ENCODE measurements at places on chromosomes 4 and X.

DNA sequence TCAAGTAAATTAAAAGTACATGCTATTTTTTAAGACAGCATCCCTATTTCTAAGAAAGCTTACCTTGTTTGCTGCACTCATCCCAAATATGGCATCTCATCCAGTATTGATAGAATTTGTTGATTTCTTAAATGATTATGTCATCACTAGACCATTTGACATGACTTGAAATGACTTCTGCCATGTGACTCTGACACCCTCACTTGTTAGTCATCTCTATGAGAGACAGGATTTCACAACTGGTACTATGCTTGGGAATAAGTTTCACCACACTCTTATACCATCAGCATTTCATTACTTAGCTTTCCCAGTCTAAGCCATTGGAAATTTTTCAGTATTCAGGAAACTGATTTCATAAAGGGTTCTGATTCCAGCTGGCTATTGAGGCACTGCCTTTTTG is 55.3 kb downstream of the TMPRSS11F start:
- DNase-seq, result no peak

DNA sequence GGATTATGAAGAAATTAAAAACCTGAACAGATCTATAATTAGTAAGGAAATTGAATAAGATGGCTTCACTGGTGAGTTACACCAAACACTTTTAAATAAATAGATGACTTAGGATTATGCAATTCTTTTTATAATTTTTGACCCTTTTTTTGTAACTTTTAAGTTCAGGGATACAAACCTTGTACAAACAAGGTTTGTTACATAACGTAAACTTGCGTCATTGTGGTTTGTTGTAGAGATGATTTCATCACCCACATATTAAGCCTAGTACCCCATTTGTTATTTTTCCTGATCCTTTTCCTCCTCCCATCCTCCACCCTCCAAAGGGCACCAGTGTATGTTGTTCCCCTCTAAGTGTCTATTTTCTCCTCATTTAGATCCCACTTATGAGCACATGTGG is 75.7 kb downstream of the CPEB2 start:
- peak; percentile 75 for DNase-seq

- DNase-seq, result no peak
Measured at GRCh38 chr4:2280531-2281300, 18.8 kb upstream of the MXD4 start.

DNA sequence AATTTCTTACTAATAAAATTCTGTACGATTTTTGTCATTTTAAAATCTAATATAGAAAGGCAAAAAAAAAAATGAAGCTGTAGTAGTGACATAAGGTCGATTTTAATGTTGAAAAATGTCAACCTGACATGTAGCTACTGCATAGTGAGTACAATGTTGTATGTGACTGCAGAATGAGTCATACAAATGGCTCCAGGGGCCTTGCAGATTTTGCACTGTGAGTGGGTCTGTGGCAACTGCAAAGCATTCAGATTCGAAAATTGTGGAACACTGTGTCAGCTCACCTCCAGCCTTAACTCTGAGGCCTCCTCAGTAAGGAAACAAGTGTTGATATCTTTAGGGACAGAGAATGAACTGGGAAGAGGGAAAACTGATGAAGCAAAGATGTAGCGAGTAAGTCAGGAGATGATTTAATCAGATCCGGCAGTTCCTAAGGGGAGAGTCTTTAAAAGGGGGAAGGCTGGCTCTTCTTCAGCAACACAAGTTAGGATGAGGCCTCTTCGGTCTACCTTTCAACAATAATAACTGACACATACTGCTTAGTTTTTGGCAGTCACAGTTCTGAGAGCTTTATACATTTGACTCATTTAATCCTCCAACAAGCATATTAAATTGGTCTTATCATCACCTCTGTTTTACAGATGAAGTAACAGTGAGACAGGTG is 24.9 kb downstream of the TKTL2 start:
- DNase-seq, result no peak

DNA sequence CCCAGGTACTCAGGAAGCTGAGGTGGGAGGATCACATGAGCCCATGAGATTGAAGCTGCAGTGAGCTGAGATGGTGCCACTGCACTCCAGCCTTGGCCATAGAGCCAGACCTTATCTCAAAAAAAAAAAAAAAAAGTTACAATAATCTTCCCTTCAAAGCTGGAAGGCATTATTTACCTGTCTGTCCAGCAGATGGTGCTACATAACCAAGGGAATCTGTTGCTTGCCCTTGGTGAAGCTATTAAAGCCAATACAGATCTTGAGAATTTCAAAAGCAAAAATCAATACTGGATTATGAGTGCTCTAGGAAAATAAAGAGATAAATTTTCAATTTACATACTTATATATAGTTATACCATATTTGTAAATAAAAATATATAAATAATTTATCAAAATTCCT is 25.9 kb downstream of the PKD2 start:
- peak; percentile 18 for DNase-seq

- DNase-seq, result no peak
Measured at GRCh38 chr4:123785538-123785937, 388.9 kb downstream of the SPRY1 start.

- DNase-seq, result no peak
Measured at GRCh38 chr4:6095023-6095752, 77.0 kb upstream of the C4orf50 start.

DNA sequence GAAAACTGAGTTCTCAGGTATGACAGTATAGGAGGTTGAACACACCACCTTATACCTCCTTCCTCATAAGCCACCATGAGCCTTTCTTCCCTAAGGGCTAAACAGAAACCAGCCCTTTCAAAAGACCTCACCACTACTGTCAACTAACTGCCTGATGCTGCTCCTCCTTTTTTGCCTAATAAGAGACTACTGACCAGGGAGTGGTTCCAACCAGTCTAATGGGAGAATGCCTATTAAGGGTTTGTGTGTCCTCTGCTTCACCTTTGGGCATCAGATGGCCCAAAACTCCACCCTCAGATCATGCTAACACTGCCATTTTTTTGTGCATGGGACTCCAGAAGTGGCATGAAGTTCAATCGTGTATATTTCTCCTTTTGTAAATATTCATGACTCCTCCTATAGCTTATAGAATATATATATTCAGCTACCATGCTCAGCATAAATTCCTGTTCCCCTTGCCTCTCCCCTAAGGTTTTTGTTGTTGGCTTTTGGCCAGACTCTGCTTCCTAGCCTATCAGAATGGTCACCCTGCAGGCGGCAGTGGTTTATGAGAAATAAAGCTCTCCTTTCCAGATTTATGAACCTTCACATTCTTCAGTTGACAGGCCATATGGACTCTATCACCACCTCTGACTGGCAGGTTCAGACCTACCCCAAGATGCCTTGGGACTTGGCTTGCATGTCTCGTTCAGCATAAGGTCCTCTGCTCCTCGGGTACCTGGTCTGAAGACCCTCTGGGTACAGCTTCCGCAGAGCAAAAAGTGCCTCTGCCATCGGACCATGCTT is 28.2 kb downstream of the FGFBP1 start:
- DNase-seq, result no peak

DNA sequence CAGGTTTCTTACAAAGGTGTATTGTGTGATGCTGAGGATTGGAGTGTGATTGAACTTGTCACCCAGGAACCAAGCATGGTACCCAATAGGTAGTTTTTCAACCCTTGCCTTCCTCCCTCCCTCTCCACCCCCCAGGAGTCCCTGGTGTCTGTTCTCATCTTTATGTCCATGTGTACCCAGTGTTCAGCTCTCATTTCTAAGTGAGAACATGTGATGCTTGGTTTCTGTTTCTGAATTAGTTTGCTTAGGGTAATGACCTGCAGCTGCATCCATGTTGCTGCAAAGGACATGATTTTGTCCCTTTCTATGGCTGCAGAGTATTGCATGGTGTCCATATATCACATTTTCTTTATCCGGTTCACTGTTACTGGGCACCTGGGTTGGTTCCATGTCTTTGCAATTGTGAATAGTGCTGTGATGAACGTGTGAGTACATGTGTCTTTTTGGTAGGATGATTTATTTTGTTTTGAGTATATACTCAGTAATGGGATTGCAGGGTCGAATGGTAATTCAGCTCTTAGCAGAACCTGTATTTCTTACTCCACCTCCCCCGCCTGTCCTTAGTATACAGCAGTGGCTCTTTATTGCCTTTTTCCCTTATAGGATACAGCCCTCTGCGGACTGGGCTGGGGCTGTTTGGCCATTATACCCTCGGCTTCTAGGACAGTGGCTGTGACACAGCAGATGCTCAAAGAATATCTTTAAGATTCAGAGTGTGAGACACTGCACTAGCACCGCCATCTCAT is 145.4 kb downstream of the PTTG2 start:
- no peak for DNase-seq

DNA sequence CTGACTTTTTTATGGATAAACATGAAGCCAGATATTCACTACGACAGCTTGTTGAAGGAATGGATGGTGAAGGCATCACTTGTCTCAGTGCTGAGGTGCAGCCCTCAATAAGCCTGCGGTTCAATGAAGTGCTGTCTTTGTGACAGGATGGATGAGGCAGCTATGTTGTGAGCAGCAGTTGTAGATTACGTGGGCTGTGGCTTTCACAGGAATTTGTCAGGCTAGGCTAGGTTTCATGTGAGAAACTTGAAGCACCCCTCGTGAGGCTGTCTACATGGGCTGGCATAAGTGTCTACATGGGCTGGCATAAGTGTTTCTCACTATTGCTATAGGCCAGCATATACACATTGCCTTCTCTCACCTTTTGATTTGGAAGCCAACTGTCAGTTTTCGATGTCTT is 1050.0 kb downstream of the ADGRL3 start:
- no peak for DNase-seq

- DNase-seq, result no peak
Measured at GRCh38 chrX:15087747-15088146, 182.1 kb downstream of the ASB9 start.

GRCh38 chr4:1738410-1738809 is 17.1 kb downstream of the TACC3 start:
- no peak for DNase-seq

DNA sequence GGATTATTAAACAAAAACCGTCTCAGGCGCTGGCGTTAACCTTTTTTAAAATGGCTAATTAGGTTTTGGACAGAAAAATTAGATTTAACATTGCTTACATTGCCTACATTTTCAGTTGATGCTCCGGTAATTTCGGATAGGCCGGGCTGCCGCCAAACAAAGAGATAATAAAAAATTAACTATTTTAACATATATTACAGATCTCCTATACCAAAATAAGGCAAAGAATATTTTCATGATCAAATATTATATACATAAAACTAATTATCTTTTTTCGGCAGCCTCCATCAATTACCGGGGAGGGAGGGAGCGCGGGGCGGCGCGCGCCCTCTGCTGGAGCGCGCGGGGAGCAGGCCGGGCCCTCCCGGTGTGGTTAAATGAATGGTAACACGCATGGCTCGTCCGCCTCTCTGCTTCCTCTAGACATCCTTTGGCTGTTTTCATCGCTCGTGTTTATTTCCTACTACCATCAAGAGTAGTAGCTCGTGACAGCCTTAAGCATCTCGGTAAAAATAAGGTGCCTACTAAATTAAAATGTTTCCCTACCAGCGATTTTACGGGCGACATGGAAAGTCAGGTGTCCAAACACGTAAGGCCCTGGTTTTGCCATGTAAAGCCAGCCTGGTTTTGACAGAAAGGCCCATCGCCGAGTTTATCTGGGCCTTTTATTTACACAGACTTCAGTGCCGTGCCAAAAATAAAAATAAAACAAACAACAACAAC is 52.4 kb upstream of the TMEM33 start:
- DNase-seq, result no peak

DNA sequence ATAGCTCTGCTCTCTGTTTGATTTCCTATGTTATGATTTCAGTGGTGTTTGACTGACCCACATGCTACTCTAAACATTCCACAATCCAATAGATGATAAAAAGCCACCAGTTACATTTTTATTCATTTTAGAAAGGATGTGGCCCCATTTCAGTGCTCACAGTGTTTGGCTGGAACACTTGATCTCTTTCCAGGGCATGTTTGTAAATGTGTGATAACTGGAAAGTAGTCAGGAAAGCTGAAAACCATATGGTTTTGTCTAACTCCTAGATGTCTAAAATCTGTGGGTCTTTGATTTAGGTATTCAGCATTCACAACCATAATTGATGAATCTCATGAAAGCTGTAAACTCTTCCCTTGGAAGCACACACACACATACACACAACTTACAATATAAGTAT is 904.9 kb upstream of the AGA start:
- DNase-seq, result no peak
